ENCODE measurements at places on chromosomes 1 and 21. TPM values are rescaled to one million over a fixed set of nuclear protein-coding genes. Genes with fewer than 3 reads are reported as not detected.
A peak's percentile ranks its signal among the peaks of the same experiment; 100 is the strongest.

DNA sequence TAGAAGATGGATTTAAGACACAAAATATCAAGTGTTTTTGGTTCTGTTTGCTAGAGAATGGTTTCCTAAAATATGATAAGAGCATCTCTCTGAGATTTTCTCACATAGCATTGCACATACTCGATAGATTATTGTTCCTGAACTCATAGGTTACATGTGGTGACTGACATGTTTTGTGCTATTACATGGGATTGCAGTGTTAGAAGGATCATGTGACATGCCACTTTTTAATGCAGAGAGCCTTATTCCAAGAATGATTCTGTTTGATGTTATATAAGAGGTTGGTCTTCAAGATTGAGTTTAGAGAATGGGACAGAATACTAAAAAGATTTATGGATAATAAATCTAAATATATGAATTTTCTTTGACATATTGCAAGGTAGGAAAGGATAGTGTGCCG lies 34.4 kb upstream of the SPAG17 start:
- DNase-seq: no peak

DNA sequence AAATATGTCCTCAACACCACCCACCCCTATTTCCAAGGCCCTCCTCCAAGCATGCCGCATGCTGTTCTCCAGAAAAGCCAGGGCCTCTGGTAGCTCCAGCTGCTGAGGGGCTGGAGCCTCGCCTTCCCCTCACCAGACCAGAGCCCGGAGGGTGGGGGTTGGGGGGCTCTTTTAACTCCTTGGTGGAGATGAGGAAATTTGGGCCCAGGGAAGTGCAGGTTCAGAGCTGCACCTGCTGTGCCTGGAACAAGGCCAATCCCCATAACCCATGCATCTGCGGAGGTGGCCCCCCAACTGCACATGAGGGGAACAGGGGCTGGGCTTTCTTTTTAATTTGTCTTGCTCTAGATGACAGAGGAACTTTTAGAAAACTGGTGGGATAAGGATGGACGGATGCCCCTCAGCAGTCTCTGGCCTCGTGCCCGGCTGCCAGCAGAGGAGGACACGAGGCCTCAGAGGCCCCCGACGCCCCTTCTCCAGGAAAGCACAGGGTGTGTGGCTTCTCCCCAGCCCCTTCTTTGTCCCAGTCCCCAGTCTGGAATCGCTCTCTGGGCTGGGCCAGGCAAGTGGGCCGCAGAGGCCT lies 550 bp upstream of the SELENON start:
- DNase-seq: peak; percentile 63

GRCh38 chr21:41772351-41773080 lies 5.7 kb upstream of the RIPK4 start:
- peak; percentile 76 for DNase-seq

DNA sequence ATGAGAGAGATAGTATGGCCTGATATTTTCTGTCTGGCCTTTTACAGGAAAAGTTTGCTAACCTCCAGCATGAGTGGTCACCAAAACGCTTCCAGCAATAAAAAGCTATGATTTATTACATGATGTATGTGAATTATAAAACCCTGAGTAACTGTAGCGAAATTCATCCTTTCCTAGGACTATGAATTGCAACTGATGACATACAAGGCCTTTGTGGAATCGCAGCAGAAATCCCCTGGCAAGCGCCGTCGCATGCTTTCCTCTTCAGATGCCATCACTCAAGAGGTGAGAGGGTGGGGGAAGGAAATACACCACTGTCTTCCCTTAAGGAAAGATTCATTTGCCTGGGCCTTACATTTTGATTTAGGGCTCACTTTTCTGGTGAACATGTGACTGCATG lies 117.9 kb downstream of the MACF1 start:
- DNase-seq: no peak

- DNase-seq: no peak
Observed at GRCh38 chr1:236320214-236320613, 38.5 kb upstream of the ERO1B start.

GRCh38 chr1:30852026-30852425 lies 56.5 kb downstream of the SDC3 start:
- no peak for DNase-seq

- DNase-seq: no peak
Observed at GRCh38 chr1:212213784-212214183, 71.4 kb upstream of the PPP2R5A start.

- peak; percentile 81 for DNase-seq
Observed at GRCh38 chr1:236495467-236496112, 28.2 kb upstream of the LGALS8 start.

SMCP gene
- total RNA-seq: not detected

DIO1 gene
- total RNA-seq: 0.41 TPM

S100A14 gene
- 1.8 TPM for total RNA-seq

ARTN gene
- total RNA-seq: 9.7 TPM

APCS gene
- total RNA-seq: not detected

Data from H7 (cell line).